ENCODE measurements at places on chromosomes 11 and 22. TPM values are rescaled to one million over a fixed set of nuclear protein-coding genes. Genes with fewer than 3 reads are reported as not detected.

- DNase-seq: no peak
Measured at GRCh38 chr11:58334708-58335107, 24.2 kb downstream of the OR5B17 start.

DNA sequence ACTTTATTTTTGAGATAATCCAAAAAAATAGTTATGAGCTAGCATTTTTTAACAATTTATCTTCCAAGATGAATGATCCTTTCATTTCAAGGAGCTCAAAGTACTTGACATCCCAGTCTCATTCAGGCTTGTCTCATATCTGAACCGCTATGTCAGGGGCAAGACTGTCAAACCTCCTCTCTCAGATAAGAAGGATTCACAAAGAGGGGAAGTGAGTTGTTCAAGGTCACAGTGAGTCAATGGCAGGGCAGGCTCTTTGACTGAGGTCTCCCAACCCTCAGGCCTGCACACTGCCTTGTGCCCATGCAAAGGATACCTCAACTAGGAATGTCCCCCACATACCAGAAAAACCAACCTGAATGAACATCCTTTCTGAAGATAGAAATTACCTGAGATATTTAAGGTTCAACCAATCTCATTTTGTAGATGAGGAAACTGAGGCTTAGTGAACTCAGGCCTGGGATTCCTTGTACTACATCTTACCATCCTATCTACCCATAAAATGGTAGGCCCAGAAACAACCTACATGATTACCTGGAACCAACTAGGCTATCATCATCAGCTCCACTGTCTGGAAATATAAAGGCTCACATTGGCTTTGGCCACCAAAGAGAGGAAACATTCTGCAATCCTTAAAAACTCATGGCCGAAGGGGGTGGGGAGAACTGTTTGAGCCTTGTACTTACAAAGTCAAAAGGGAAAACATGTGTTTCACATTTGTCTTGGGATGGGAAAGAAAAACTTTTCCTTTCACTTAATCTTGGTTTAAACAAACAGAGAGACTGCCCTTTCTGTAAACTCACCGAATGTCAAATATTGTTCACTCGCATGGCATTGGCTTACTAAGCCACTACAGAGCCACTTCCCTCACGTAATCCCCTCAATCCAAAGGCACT, 51.1 kb downstream of the LIF start:
- no peak for DNase-seq

The TIMP3 gene
- 262 TPM for total RNA-seq

The CNTF gene
- total RNA-seq: not detected
